ENCODE measurements at places on chromosomes 2 and 18.

- DNase-seq: no peak
These were observed 24.1 kb upstream of the SP3 start for GRCh38 chr2:173989160-173989883.

DNA sequence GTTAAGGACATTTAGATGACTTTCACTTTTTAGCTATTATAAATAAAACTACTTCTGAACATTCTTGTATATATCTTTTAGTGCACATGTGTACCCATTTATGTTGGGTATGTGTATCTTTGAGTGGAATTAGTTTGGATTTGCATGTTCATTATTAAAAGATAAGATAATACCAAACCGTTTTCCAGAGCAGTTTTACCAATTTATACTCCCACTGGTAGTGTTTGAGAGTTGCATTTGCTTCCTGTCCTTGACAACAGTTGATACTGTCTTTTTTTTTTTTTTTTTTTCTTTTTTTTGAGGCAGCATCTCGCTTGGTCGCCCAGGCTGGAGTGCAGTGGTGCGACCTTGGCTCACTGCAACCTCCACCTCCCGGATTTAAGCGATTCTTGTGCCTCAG lies 23.3 kb downstream of the SLC30A6 start:
- DNase-seq: no peak

GRCh38 chr18:56715121-56715520 lies 64.0 kb downstream of the WDR7 start:
- DNase-seq: no peak

- no peak for DNase-seq
These were observed 8.9 kb downstream of the COX5B start for GRCh38 chr2:97654791-97655190.

DNA sequence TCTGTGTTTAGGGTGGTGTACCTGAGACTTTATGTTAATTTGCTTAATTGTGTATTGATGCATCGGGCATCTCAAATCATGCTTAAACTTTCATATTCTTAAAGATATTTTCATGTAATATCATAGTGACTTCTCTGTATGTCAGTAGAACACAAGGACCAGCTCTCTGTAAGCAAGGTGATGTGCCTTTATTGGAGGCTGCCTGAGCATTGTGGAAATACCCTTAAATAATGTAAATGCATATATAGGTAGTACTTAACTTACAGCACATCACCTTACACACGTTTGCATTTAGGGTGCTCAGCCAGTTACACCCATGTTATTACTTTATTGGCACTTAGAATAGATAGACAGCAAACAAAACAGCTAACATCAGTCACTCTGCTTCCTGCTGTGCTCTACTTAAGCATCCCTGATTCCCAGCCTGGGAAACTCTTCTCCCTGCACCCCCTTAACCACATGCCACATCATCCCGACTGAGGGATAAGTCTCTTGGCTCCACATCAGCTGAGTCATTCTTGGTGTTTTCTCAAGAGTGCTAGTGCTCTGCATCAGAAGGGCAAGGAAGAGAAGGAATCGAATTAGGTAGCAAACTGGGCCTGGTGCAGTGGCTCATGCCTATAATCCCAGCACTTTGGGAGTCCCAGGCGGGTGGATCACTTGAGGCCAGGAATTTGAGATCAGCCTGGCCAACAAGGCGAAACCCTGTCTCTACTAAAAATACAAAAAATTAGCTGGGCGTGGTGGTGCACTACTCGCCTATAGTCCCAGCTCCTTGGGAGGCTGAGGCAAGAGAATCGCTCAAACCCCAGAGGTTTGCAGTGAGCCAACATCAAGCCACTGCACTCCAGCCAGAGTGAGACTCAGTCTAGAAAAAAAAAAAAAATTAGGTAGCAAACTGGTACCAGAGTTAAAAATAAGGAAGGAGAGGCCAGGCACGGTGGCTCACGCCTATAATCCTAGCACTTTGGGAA lies 108.7 kb downstream of the MAP3K20 start:
- no peak for DNase-seq
